ENCODE measurements at places on chromosomes 7 and 10. TPM values are rescaled to one million over a fixed set of nuclear protein-coding genes. Genes with fewer than 3 reads are reported as not detected.

The LRRN3 gene
- not detected for total RNA-seq

The NOS3 gene
- total RNA-seq: 2.5 TPM

The CHN2 gene
- 7.7 TPM for total RNA-seq

The OPN4 gene
- not detected for total RNA-seq

Measured in PC-3 (cell line).